ENCODE measurements at places on chromosomes 6 and 20.

DNA sequence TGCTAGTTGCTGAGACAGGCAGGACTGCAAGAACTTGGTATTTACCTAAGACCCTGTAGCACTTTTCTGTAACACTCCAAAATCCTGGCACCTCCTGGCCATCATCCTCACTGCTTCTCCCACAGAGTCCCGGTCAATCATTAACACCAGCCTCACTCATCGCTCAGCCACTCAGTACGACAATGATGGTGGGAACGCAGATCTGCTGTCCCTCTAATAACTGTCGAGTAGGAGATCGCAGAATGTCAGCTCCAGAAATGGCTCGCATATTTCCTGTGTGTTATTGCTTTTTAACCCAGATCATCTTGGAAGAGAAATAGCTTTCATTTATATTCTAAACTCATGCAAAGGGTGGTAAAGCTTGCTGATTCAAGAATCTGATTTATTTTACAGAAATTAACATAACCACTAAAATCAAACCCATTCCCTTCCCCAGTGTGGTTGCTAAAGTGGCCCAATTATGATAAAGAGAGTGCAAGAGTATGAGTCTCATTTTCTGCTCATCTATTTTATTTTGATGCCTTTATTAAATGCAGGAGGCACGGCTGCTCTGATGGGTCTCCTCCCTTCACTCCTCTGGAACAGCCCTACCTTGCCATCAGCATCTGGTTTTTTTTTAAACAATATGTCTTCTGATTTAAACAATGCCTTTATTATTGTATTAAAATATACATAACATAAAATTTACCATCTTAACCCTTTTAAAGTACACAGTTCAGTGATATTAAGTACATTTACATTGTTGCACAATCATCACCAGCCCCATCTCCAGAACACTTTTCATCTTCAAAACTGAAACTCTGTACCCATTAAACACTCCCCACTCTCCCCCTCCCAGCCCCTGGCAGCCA, 28.3 kb upstream of the GGTLC1 start:
- no peak for DNase-seq

DNA sequence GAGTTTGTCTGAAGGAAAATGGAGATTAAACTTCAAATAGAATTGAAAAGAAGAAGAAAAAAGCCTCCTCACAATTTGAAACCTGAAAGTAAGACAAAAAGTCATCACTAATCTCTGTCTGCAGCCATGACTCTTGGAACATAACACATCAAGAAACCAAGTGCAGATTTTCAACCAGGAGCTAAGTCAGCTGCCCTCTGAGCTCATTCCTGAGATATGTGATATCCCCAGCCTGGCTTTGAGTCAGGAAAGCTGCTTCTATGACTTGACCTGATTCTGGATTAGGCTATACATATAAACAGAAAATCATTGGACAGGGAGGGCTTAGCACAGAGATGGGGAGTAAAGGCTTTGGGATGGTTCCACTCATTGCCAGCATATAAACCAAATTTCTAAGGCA, 891.4 kb downstream of the TFAP2A start:
- DNase-seq, result no peak

GRCh38 chr6:45812922-45813321, 202.7 kb downstream of the CLIC5 start:
- DNase-seq, result no peak

DNA sequence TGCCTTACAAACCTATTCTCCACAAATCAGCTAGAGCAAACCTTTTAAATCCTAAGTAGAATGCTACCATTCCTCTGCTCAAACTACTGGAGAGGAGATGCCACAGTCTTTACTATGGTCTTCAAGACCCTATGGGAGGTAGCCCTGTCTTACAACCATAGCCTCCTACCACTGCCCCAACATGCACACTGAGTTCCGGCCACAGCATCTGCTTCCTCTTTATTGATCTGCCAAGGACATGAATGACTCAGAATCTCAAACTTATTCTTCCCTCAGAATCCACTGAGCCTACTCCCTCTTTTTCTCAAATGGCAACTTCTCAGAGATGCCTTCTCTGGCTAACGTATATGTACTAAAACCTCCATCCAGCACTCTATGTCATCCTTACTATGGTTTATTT, 12.2 kb upstream of the ANKEF1 start:
- no peak for DNase-seq

DNA sequence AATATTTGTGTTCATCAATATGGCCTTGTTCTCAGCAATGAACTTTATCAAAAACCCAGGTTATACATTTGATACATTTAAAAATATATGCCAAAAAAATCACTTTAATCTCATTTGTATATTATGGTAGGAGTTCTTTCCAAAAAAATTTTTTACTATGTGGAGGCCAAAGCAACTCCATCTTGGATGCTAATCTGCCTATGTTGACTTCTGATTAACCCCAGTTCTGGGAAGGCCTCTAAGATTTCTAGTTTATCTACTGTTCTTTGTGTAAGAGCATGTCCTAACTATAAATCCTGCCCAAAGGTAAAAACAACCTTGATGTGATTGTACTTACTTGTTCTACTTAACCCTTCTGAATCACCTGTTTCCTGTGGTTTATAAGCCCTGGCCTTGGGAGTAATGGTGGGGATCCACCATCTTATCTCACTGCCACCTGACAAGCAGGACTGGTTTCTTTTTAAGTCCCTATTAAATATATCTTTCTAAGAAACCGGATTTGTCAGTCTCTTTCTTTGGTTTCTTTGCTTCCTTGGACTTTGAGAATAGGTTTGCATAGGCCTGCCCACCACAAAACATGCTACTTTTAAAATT, 46.7 kb downstream of the RNGTT start:
- no peak for DNase-seq

DNA sequence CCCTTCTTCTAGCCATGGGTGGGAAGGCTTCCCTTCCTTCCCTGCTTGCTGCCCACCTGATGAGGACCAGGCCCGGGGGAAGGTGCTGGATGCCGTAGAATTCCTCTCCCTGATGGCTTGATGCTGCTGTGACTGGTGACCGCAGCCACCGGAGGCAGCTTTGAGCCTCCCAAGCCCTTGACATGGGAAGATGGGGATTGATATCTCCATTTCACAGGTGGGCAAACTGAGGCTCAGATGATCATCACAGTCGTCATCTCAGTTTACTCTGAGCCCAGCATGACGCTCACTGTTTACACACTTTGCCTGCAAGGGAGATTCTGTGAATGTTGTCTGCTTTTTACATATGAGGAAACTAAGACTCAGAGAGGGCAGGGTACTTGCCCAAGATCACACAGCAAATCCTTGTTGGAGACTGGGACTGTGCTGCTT, 43.9 kb downstream of the SRC start:
- no peak for DNase-seq

DNA sequence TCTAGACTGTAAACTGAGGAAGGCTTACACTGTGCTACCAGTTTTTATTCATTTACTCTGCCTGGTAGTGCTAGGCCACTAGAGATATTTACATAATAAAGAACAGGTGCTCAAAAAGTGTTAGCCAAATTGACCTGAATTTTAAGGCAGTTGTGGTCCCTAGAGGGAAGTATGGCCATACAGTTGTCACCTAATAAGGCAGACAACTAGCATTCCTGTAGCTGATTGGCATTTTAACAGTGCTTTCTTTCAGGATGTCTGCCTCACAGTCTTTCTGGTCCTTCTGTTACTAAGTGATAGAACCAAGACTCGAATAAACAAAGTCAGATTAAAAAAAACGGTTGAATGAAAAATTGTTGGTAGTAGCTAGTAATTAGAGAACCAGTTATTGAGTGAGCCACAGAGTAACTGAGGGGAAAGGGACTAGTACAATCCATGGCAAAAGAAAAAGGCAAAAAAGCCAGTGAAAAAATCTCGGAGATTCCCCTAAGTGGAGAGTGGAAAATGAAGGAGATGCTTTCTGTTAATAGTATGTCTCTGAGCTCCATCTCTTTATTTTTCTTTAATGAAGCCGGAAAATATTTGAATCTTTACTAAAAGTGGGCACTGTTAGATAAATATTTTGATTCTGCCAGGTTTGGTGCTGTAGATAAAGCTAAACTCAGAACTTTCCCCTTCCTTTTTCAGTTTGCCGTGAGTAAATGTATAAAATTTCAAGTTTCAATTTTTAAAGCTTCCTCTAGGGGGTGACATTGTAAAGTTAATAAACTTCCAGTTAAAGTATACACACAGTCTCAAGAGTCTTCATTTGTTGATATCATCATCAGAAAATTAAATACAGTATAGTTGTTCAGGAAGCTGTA, 9.1 kb downstream of the VTA1 start:
- no peak for DNase-seq

- no peak for DNase-seq
Measured at GRCh38 chr6:71126506-71126905, 162.1 kb upstream of the OGFRL1 start.

DNA sequence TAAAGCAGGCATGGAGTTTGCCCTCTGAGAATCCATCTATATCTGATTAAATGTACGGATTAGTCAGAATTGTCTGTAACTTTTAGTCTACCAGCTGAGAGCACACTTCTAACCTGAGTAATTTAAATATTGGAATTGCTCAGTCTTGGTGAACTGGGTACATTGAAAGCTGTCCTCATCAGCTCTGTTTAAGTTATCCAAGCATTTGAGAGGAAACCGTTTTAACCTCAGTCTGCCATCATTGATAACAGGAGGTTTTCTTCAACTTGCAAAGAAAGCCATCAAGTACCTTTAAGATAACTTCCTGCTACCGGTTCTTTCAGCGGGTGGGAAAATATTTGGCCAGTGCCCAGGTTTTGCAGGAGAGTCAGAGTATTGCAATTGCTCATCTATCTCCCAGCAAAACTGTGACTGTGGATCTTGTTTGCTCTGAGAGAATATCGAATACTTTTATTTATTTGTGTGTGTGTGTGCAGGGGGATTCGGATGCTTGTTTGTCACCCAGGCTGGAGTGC, 31.1 kb upstream of the F13A1 start:
- no peak for DNase-seq

DNA sequence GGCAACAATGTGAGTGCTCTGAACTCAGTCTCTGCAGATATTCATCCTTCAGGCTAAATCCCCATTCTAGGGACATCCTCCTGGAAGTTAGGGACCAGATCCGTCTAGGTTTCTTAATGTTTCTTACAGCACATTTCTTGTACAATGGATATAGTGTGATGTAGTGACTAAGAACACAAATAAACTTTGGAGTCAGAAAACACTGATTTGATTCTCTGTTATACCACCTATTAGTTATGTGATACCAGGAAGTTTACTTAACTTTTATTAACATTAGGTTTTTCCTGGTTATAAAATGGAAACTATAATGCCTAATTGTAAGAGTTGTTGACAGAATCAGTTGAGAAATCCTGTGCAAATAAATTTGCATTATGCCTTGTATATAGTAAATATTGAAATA, 57.6 kb upstream of the KCNQ5 start:
- DNase-seq, result no peak

DNA sequence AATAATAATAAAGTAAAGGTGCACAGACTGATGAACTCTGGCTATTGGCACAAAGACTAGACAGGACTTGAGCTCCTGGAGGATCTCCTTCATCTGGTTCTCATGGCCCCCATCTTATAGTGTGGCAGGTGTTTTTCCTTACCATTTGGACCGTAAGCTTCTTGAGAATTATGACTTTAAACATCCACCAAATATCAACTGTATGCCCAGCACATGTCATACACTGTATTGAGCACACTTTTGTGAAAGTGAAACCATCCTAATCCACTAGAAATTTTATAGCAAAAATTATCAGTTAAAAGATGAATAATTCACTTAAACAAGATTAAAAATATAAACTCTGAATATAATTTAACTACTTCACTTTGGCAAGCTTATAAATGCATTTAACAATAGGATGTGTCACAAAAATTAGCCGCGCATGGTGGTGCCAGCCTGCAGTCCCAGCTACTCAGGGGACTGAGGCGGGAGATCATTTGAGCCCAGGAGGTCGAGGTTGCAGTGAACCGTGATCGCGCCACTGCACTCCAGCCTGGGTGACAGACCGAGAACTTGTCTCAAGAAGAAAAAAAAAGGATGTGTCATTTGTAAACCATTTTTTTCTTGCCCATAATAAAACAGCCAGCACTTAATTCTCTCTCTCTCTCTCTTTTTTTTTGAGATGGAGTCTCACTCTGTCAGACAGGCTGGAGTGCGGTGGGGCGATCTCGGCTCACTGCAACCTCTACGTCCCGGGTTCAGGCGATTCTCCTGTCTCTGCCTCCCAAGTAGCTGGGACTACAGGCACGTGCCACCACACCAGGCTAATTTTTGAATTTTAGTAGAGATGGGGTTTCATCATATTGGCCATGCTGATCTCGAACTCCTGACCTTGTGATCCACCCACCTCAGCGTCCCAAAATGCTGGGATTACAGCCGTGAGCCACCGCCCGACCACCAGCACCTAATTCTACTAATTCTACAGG, 9.1 kb downstream of the HIVEP2 start:
- DNase-seq, result no peak

DNA sequence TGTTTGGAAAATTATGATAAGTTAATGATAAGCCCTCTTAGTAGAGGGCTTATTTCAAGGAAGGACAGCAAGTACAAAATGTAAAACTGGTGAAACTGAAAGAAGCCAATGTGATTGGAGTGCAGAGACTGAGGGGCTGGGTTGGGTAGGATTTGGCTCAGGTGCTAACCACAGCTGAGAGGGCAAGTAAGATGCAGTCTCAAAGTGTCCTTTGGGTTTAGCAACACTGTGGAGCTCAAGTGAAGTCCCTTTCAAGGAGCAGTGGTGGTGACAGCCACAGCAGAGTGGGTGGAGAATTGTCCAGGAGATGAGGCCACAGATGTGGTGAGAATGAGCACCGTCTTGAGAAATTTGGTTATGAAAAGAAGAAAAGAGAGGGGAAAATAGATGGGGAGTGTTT, 181.4 kb downstream of the AKAP7 start:
- no peak for DNase-seq

- DNase-seq, result no peak
Measured at GRCh38 chr6:4802312-4802935, 26.2 kb downstream of the CDYL start.

GRCh38 chr20:51529081-51529681, 13.3 kb downstream of the NFATC2 start:
- no peak for DNase-seq

DNA sequence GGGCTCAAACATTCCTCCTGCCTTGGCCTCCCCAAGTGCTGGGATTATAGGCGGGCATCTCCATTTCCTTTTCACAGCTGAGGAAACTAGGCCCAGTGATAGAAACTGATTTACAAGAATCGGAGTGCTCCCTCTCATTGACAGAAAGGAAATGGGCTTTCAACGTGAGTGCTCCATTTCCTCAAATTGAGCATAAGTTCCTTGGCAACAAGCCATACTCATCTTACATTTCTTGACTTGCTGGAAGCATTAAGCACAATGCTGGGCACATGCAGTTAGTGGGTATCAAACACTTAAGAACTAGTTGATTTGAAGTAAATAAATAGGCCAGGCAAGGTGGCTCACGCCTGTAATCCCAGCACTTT, 54.7 kb downstream of the FGD2 start:
- no peak for DNase-seq

Measured in NCI-H1105 (cell line).